ENCODE measurements at places on chromosomes 12 and 14. TPM values are rescaled to one million over a fixed set of nuclear protein-coding genes. Genes with fewer than 3 reads are reported as not detected.

The KRT6C gene
- not detected for total RNA-seq

The CDCA3 gene
- 14.8 TPM for total RNA-seq

The NGDN gene
- 56.8 TPM for total RNA-seq

The OGFOD2 gene
- 12.1 TPM for total RNA-seq

The CLMN gene
- 2.5 TPM for total RNA-seq

The LMNTD1 gene
- 0.45 TPM for total RNA-seq

The IL31 gene
- total RNA-seq: not detected

Measured in endothelial cell of coronary artery (primary cell).